Cortex of kidney (tissue), 1 donor: ENCODE measurements at places on chromosomes 1 and 21.

DNA sequence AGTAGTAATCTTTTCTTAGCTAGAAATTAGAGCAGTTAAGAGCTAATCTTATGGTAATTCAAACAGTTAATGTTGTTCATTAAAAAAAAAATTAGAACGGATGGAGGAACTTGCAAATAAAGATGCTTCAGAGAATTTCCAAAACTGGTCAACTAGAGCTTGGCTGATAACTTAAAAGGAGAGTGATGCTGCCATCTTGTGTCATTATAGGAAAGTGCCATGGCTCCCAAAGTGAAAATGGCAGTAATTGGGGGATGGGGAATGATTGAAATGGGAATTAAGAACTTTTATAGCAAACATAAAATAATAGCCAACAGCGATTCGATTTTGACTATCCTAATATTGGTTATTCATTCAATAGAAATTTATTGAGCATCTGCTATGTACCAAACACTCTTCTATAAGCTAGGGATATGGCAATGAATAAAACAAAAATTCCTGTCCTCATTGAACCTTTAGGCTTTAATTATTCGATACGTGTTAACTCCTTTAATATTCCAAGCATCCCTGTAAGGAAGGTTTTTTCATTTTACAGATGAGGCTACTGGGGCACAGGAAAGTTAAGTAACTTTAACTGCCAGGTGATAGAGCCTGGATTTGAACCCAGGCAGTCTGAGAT lies 5.7 kb upstream of the PLPP3 start:
- no peak for DNase-seq

GRCh38 chr1:203686091-203686632 lies 59.5 kb downstream of the ATP2B4 start:
- DNase-seq = no peak

DNA sequence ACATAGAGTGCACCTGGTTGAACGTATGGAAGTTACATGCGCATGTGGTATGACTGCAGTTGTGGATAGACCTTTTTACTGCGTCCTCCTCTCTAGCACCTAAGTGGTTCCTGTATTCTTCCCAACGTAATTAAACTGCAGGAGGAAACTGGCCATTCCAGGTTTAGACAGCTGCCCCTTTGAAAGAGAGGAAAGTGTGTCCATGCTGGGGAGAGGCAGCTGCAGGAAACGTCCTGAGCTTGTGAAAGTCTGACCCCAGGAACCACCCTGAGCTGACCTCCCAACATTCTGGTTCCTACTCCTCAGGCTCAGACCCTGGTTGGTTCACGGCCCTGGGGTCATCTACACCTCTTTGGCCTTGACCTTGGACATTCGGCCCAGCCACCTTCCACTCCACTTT lies 309.3 kb downstream of the DISC1 start:
- no peak for DNase-seq

GRCh38 chr21:46128933-46129571 lies 26.3 kb downstream of the FTCD start:
- DNase-seq = no peak

DNA sequence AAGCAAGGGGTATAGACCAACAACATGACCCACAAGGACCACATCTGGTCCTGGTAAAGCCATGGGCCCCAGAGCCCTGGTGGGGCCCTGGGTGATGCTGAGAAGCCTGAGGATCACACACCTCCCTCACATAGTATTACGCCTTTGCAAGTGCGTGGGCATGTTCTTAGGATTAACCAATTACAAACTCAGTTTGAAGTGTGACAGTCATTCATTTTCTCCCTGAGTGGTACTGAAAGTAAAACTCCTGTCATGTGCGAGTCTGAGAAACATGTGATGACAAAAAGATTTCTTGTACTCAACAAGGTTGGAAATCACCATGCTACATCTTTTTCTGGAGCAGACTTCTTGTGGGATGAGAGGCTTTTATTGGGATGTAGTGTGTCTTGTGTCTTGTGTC lies 315.3 kb upstream of the DUSP10 start:
- DNase-seq = no peak

DNA sequence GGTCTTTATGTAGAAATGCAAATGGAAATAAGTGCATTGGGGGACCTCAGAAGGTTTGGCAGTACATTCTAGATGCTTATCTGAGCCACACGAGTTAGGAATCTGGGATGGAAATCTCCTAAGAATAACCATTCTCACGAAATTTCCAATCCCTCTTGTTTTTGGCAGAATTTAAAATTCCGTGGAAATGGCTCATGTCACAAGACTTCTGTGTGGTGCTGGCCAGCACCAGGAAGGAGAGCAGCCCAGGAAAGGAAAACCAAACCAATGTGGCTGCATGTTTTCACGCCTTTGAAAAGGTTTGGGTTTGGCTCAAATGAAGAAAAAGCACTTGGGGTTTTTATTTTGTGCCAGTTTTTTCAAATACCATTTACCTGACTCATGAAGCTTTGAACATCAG lies 80.1 kb upstream of the KCNK2 start:
- DNase-seq = no peak
